ENCODE measurements at places on chromosomes 11 and 22.

DNA sequence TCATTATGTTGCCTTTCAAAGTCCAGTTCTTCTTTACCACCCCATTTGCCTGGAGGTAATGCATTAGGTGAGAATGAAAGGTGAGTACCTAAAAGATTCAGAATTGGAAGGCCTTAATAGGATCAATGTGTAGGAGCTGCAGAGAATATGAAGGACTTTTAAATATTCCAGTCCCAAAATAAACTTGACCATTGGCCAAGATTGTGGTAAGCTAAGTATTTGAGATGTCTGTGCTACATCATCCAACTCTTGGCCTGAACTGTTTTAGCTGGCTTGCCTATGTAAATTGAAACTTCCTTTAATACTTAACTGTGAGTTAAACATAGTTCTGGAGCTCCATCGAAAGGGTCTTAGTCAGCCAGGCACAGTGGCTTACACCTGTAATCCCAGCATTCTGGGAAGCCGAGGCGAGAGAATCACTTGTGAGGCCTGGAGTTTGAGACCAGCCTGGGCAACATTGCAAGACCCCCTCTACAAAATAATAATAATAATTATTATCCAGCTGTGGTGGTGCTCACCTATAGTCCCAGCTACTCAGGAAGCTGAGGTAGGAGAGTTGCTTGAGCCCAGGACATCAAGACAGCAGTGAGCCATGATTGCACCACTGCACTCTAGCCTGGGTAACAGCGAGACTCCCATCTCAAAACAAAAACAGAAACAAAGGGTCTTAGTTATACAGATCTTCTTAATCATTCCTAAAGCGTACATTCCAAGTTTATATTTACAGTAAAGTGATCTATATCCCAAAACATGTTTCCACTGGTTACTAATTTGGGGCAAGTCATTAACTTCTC, 29.8 kb downstream of the MTMR3 start:
- DNase-seq, result no peak

DNA sequence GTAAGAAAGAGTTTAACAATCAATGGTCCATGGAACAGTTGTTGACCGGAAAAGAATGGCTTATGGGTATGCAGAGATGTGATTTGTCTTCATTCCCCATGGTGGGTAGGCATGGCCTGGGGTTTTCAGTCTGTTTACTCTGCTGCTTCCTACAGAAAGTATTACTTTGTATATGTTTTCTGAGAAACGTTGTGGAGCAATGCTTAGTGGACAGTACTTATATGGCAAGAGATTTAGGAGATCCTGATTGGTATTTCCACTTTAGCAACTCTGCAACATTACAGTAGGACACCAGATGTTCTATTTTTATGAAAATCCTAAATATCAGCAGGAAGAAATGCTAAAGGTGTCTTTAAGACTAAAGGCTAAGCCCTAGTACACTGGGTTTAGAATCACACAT, 309.1 kb downstream of the AASDHPPT start:
- no peak for DNase-seq

DNA sequence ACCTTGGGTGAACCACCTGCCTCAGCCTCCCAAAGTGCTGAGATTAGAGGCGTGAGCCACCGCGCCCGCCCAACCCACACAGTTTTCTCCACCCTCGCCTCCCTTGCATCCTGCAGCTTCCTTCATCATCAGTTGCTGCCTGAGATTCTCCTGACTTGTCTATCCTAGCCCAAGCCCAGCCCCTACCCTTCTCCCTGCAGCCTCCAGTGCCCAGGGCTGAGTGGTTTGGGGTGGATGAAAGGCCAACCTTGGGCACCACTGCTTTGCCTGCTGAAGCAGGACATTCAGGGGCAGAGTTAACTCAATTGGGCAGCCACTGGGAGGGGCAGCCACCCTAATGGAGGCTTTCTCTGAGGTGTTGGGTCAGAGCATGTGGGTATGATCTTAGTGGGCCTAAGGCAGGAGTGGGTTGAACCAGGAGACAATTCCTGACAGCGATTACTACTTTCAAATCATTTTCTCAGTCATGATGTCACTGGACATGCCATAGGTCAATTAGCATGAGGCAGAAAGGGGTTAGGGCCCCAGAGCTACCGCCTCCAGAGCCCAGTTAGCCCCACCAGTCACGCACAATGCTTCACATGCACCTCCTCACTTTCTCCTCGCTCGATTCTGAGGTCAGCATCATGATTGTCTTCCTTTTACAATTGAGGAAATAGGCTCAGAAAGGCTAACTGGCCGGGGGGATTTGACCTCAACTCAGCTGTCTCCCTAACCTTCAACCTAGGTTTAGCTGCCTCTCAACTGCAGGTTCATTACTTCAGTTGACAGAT, 1.0 kb upstream of the FKBP2 start:
- DNase-seq, result no peak

- DNase-seq, result no peak
Observed at GRCh38 chr11:69874178-69874983, 55.2 kb upstream of the FGF3 start.

- DNase-seq, result no peak
Observed at GRCh38 chr22:36951746-36952145, 38.3 kb downstream of the CSF2RB start.

DNA sequence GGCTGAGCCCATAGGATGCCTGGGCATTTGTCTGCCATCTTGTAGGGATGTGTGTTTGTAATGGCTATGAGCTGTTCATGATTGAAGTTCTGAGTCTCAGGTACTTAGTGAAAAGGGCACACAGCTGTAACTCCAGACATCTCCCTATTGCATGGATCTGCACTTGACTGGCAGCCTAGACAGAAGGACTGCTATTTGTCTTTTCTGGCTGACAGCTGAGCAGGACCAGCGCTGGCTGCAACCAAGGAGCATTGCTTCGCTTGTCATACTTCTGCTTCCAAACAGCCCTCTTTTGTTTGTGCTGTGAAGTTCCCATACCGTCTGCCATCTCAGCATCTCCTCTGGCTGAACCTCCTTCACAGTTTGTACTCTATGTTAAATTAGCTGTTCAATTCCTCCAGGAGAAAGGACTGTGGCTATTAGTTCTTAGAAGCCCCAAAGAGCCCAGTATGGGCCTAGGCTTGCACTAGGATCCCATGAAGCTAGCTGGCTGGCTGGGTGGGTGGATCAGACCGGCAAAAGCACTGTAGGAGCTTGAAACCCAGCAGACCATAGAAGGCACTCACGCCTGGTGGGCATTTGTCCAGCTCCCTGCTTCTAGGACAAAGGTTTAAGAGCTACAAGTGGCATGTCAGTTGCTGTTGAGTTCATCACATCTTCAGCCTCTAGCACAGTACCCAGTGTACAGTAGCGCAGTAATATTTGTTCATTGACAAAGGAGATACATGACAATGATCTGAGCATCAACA, 20.4 kb downstream of the HIRA start:
- no peak for DNase-seq

GRCh38 chr22:30204742-30205111, 41.8 kb downstream of the LIF start:
- DNase-seq, result no peak

DNA sequence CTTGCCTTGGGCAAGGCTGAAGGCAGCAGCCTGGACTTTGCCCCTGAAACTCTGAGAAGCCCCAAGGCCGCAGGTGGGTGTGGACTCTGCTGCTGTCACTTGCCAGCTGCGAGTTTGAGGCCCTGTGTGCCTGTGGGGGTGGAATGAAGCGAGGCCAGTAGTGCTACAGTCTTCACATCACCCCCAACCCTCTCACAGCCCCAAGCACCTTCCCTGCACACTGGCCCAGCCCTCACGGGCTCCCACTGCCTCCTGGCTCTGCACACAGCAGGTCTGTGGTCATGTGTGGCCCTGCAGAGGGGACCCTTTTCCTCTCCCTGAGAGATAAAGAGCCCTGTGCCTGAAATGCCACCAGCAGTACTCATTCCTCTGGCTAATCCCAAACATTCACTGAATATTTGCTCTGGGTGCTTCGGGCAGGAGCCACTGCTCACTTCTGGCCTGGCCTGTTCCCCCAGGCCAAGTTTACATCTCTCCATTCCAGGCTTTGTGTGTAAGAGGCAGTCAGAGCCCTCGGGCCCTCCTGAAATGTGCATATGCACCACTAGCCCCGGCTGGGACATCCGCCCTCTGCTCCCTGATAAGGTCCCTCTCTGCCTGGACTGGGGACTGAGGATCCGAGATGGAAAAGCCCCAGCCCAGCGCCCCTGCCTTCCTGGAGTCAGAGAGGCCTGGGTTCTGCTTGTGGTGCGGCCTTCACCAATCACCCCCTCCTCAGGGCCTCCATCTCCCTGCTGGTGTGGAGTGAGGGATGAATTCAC, 17.7 kb downstream of the MGAT3 start:
- DNase-seq, result no peak

- no peak for DNase-seq
Observed at GRCh38 chr22:23175817-23176644, 4.3 kb upstream of the BCR start.

GRCh38 chr11:705646-706438, at the start of gene EPS8L2:
Gene EPS8L2 (plus strand): TSS chr11:706231. CDS start chr11:709408, 3,177 bp downstream.
- DNase-seq, result no peak

DNA sequence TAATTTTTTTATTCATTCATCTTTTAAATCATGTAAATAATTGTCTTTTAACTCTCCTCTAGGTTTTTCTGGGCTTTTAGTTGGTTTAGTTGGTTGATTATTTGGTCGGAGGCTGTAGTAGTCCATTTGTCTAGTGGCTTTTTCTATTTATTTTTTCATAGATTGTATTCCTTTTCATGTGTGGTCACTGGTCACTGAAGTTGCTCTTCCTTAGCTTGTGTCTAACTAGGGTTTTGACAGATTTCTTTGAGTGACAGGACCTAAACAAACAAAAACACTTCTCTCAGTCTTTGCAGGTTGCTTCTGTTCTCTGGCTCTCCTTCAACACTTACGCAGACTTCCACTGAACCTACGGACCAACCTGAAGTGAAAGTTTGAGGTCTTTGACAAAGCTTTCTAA, 112.6 kb downstream of the EMSY start:
- no peak for DNase-seq

All from activated CD8-positive, alpha-beta memory T cell treated with anti-CD3 and anti-CD28 coated beads for 4 hours (primary cell).